ENCODE measurements at places on chromosomes 12 and 14. TPM values are rescaled to one million over a fixed set of nuclear protein-coding genes. Genes with fewer than 3 reads are reported as not detected.

- no peak for DNase-seq
Observed at GRCh38 chr12:54661048-54661447, 12.9 kb upstream of the DCD start.

DNA sequence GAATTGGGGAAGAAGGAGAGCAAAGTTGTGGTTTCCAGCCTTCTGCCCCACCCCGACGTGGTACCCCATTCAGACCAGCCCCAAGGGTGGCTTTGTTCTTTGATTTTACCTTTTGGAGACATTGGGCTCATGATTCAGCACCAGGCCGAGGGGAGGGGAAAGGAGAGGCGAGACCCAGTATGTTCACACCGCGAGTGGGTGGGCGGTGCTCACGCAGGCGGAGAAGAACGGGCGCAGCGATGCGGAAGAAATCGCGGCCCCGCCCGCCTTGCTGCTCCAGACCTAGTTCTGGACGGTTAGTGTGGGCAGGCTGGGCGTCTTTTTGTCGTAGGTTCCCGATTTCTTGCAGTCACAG, 963 bp downstream of the ATL1 start:
- peak; percentile 87 for DNase-seq

GRCh38 chr12:67982164-67982563, 7.1 kb upstream of the IFNG-AS1 start:
- DNase-seq, result no peak

DNA sequence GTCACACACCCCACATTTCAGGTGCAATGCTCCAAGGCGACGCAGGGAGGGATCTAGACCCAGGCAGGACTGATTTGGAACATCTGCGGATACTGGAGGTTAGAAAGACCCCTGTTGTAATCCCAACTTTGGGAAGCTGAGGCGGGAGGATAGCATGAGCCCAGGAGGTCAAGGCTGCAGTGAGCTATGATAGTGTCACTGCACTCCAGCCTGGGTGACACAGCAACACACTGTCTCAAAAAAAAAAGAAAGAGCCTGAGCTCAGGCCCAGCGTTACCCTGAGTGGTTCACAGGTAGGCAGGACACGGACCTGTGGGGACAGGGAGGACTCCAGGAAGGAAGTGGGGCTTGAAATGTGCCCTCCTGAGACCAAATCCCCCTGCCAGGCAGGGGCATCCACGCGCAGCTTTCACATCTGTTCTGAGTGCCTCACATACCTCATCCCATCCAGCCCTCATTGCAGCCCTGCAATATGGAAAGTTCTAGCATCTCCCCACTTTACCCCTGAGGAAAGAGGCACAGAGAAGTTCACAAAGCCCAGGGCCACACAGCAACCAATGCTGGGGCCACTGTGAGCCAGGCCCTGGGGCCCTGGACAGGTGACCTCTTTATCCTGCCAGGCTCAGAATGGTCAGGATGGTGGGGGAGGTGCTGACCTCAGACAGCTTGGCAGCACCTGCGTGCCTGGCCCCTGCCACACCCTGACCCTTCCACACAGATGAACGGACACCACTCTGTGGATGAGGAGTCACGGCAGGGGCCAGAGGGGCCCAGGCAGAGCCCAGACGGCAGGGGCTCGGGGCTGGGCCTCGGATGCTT, 34.1 kb downstream of the CCDC85C start:
- DNase-seq, result no peak

- no peak for DNase-seq
Observed at GRCh38 chr12:98741196-98741555, 96.1 kb downstream of the APAF1 start.

DNA sequence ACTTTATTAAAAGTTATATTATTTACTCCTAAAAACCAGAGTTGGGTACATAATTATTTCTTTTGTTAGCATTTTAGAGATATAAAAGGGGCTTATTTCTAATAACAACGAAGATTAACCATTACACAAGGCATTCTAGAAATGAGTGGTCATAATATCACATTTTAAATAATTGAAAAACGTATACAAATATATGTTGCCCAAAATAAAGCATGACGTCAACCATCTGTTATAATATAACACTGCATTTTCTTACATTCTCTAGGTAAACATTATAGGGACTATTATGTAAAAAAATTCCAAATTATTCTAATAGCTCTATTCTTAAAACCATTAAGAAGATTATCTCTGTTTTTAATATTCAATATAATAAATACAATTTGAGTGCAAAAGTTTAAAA, 455.1 kb upstream of the GARIN6 start:
- DNase-seq, result no peak

- DNase-seq, result no peak
Observed at GRCh38 chr12:107318556-107318805, 225.1 kb upstream of the CRY1 start.

- peak; percentile 33 for DNase-seq
Observed at GRCh38 chr12:52495389-52495788, 2.3 kb upstream of the KRT6A start.

DNA sequence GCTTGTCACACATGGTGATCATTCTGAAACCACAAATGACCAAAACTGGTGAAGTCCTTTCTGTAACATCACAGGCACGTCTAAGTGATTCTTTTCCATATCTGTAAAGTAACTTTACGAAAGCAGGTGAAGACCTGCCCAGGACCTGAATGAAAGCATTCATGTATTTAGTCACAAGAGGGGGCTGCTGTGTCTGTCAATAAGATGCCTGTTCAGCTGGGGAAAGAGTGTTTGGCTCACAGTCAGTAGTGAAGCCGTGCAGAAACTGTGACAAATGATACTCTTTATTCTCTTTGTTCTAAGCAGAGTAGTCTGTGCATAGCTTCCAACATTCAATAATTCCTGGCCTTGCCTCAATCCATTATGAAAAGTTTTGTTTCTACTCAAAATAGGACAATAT, 373.5 kb upstream of the OR4E1 start:
- no peak for DNase-seq

- DNase-seq, result no peak
Observed at GRCh38 chr14:96201157-96201556, 3.5 kb upstream of the BDKRB2 start.

The ESRRB gene
- 1.2 TPM for total RNA-seq

The TAS2R42 gene
- 2.4 TPM for total RNA-seq

The KCNC2 gene
- total RNA-seq, result 4.1 TPM

The EPYC gene
- total RNA-seq, result 2.2 TPM

The CLEC14A gene
- total RNA-seq, result 15.4 TPM

The PFKM gene
- total RNA-seq, result 74.9 TPM

The USP44 gene
- 3.9 TPM for total RNA-seq

The HOXC9 gene
- total RNA-seq, result 10.4 TPM

All from umbilical cord (tissue), 2 donors.